Activated naive CD8-positive, alpha-beta T cell treated with anti-CD3 and anti-CD28 coated beads for 36 hours (primary cell): ENCODE measurements at places on chromosomes 7 and 10. TPM values are rescaled to one million over a fixed set of nuclear protein-coding genes. Genes with fewer than 3 reads are reported as not detected.

DNA sequence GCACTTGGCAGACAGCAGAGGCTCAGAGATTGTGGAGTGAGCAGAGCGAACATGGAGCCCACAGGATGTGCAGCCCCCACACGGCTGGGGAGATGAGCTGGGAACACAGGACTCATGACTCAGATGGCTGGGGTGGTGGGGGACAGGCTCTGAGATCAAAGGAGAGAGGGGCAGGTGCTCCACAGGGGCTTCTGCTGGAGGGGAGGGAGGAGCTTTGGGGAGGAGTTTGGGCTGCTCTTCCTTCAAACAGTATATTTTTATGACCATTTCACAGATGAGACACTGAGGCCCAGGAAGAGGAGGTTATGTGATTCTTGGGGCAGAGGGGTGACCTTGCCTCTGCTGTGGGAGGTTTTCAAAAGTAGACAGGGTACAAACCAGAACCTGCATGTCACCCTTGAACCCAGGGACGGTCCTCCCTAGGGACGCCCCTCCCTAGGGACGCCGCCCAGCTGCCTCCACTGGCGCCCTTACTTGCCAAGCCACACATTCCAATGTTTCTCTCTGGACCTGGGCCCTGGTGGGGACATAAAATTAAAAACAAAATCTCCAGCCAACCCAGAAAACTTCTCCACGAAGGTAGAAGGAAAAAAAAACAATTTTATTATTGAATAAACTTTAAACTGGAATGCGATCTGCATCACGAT, 981 bp upstream of the CRYGN start:
- no peaks in the 10 kb centered on the region for H3K27me3 ChIP-seq
- peaks cover 32% of the 10 kb centered on the region for H3K4me1 ChIP-seq
- H3K36me3 ChIP-seq, result no peaks in the 10 kb centered on the region
- peak; percentile 22 for DNase-seq
- peak overlapping the region; percentile 78 for H3K27ac ChIP-seq

ZNF467 gene
- total RNA-seq, result 0.22 TPM

- no peaks in the 10 kb centered on the region for H3K27me3 ChIP-seq
- no peak overlapping the region for H3K4me3 ChIP-seq
- no peak overlapping the region for H3K27ac ChIP-seq
- no peaks in the 10 kb centered on the region for H3K4me1 ChIP-seq
These were observed 105.0 kb downstream of the TRIM24 start for GRCh38 chr7:138565071-138565450.

VPS41 gene
- 50.2 TPM for total RNA-seq

DNA sequence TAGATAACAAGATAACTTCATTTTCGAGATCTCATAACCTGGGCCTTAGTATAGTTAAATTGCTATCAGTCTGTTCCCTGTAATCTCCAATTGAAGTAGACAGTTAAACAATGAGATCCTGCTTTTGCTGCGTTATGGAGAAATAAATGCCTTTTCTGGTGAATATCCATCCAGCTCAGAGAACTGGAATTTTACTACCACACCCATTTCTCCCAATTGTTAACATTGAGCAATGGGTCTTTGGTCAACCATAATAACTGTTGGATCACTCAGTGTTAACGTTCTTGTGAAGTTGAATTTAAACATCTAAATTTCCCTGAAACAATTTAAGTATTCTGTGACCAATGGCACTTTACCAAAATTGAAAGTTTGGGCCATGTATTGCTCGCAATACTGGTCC, 3.0 kb downstream of the CALU start:
- no peak for DNase-seq
- peaks cover 7% of the 10 kb centered on the region for H3K36me3 ChIP-seq
- no peak overlapping the region for H3K4me3 ChIP-seq
- H3K27me3 ChIP-seq, result no peaks in the 10 kb centered on the region

GRCh38 chr10:11015446-11015934, 2.2 kb upstream of the CELF2 start:
- peaks cover 15% of the 10 kb centered on the region for H3K4me1 ChIP-seq
- no peaks in the 10 kb centered on the region for H3K36me3 ChIP-seq
- H3K27me3 ChIP-seq, result peaks cover 84% of the 10 kb centered on the region
- H3K27ac ChIP-seq, result no peak overlapping the region
- no peak for DNase-seq

- DNase-seq, result peak; percentile 44
- H3K4me3 ChIP-seq, result peak overlapping the region; percentile 94
- H3K36me3 ChIP-seq, result peaks cover 30% of the 10 kb centered on the region
- peak overlapping the region; percentile 94 for H3K27ac ChIP-seq
- no peaks in the 10 kb centered on the region for H3K27me3 ChIP-seq
These were observed 507 bp downstream of the STN1 start for GRCh38 chr10:103917302-103918052.

- no peaks in the 10 kb centered on the region for H3K27me3 ChIP-seq
- peak within 1 kb of the TSS; percentile 95 for H3K4me3 ChIP-seq
- H3K4me1 ChIP-seq, result peaks cover 25% of the 10 kb centered on the region
These were observed at the start of gene NSUN6 for GRCh38 chr10:18651324-18652007. Gene NSUN6, minus strand, starts transcription at chr10:18651587. Its CDS starts 384 bp downstream, at chr10:18651203.

GRCh38 chr10:80509403-80510161, 28.1 kb upstream of the SH2D4B start:
- peaks cover 34% of the 10 kb centered on the region for H3K36me3 ChIP-seq
- DNase-seq, result no peak

- no peak overlapping the region for H3K4me3 ChIP-seq
- no peaks in the 10 kb centered on the region for H3K27me3 ChIP-seq
- peaks cover 11% of the 10 kb centered on the region for H3K4me1 ChIP-seq
- no peaks in the 10 kb centered on the region for H3K36me3 ChIP-seq
These were observed 486.2 kb upstream of the ZMIZ1 start for GRCh38 chr10:78582540-78582939.

VTI1A gene
- total RNA-seq, result 33.7 TPM

DNA sequence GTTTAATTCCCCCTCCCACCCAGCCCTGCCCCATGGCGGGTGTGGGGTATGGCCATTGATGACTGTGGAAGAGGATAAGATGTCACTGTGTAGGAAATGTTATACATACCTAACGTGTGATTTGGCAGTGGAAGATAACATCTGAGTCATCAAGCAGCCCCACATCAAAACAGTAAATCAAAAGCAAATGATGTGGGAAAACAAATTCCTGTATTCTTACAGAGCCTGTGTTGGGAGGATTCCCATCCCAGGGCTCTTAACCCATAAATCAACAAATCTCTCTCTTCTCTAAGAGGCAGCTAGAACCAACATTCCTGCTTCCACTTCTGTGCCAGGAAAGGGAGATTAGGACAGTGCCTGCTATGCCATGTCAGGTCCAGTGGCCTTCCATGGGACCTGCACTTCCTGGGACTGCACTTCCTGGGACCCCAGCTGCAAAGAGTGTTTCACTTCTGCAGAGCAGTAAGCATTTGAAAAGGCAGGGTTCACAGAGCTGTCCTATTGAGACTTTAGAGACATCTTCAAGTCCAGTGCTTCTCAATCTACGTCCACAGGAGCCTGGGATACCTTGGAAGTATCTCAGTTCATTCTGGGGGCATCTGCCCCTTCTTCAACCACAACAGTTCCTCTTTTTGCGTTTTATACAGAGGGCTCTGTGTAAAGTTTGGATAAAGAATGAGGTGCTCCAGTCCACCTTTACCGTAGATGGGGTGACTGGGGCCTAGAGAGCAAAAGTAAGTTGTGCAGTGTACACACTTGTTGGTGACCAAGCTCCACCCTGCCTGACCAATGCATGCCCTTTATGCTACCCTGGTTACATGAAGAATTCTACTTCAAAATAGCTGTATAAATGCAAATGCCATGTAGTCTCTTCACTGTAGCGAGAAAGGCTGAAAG, 45.7 kb downstream of the ATXN7L1 start:
- DNase-seq, result no peak
- no peak overlapping the region for H3K4me3 ChIP-seq
- H3K27ac ChIP-seq, result no peak overlapping the region
- no peaks in the 10 kb centered on the region for H3K36me3 ChIP-seq
- H3K4me1 ChIP-seq, result peaks cover 7% of the 10 kb centered on the region
- H3K27me3 ChIP-seq, result no peaks in the 10 kb centered on the region

MMP21 gene
- not detected for total RNA-seq

DNA sequence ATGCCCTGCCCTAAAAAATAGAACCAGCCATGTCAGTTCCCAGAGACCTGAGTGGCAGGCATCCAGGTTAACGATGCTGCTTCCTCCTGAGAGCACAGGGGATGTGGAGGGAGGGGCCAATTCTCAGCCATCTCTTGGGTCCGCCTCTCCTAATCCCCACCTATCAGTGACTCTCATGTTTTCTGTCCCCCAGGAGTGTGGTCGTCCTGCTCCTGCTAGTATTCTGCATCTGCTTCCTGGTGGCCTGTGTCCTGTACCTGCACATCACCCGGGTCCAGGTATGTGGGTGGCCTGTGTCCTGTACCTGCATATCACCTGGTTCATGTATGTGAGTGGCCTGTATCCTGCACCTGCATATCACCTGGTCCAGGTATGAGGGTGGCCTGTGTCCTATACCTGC, 105.3 kb downstream of the ADCY1 start:
- peaks cover 28% of the 10 kb centered on the region for H3K27me3 ChIP-seq
- no peak for DNase-seq
- no peak overlapping the region for H3K4me3 ChIP-seq
- H3K36me3 ChIP-seq, result no peaks in the 10 kb centered on the region

- no peaks in the 10 kb centered on the region for H3K4me1 ChIP-seq
- peaks cover 2% of the 10 kb centered on the region for H3K36me3 ChIP-seq
- no peak overlapping the region for H3K4me3 ChIP-seq
- no peak overlapping the region for H3K27ac ChIP-seq
These were observed 258.4 kb upstream of the BMPER start for GRCh38 chr7:33646891-33647391.

SRI gene
- total RNA-seq, result 201 TPM

- no peaks in the 10 kb centered on the region for H3K36me3 ChIP-seq
- no peak overlapping the region for H3K27ac ChIP-seq
- H3K4me1 ChIP-seq, result peaks cover 2% of the 10 kb centered on the region
These were observed 43.8 kb downstream of the ENO4 start for GRCh38 chr10:116892907-116893685.

- DNase-seq, result no peak
- no peaks in the 10 kb centered on the region for H3K36me3 ChIP-seq
- H3K4me3 ChIP-seq, result no peak overlapping the region
- H3K4me1 ChIP-seq, result no peaks in the 10 kb centered on the region
- no peak overlapping the region for H3K27ac ChIP-seq
These were observed 260.4 kb downstream of the SEMA3A start for GRCh38 chr7:83934118-83934734.

GRCh38 chr10:88991161-88991898, 732 bp downstream of the FAS start:
- peak overlapping the region; percentile 98 for H3K4me3 ChIP-seq
- peaks cover 59% of the 10 kb centered on the region for H3K4me1 ChIP-seq
- H3K27ac ChIP-seq, result peak overlapping the region; percentile 98

GRCh38 chr7:75722373-75722772, 16.4 kb downstream of the HIP1 start:
- H3K36me3 ChIP-seq, result no peaks in the 10 kb centered on the region
- H3K4me1 ChIP-seq, result no peaks in the 10 kb centered on the region
- no peak for DNase-seq
- H3K27ac ChIP-seq, result no peak overlapping the region
- H3K4me3 ChIP-seq, result no peak overlapping the region
- H3K27me3 ChIP-seq, result no peaks in the 10 kb centered on the region

GRCh38 chr7:109616551-109617069, 1046.9 kb downstream of the DNAJB9 start:
- no peaks in the 10 kb centered on the region for H3K36me3 ChIP-seq
- no peaks in the 10 kb centered on the region for H3K4me1 ChIP-seq
- H3K27me3 ChIP-seq, result no peaks in the 10 kb centered on the region
- DNase-seq, result no peak
- no peak overlapping the region for H3K4me3 ChIP-seq

DNA sequence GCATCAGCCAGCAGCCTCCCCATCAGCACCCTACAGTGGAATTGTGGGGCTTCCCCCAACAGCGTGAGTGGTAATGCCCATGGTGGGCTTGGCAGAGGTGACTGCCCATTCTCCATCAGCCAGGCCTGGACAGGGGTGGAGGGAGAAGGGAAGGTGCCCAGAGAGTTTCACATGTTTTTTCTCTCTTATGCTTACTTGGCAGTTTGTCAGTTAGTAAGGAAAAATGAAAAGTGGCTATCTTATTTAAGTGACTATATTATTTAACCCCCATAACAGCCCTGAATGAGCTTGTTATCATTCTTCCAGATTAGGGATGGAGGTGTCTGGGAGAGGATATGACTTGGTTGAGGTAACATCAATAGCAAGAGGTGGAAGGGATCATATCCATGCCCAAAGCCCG, 921.7 kb downstream of the GRID1 start:
- H3K4me3 ChIP-seq, result no peak overlapping the region
- no peak overlapping the region for H3K27ac ChIP-seq
- H3K27me3 ChIP-seq, result peaks cover 10% of the 10 kb centered on the region

- no peak overlapping the region for H3K4me3 ChIP-seq
- DNase-seq, result no peak
- no peak overlapping the region for H3K27ac ChIP-seq
- no peaks in the 10 kb centered on the region for H3K36me3 ChIP-seq
These were observed 177.5 kb downstream of the RELN start for GRCh38 chr7:103811997-103812396.

DNA sequence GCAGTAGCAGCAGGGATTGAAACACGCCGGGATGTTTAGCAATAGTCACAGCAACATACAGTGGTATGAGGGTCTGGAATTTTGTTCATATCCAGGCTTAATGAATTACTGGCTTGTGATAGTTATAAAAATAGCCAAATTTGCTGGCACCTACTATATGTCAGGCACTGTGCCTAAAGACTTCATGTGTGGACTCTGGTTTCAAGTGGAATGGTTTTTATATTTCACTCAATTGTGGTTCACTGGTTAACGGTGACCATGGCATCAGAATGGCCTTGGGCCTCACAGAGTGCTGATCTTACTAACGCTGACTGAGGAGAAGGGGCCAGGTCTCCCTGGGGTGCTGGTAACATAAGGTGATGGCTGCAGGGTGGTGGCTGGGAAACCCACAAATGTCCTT, 55.7 kb downstream of the CELF2 start:
- no peaks in the 10 kb centered on the region for H3K36me3 ChIP-seq
- no peak overlapping the region for H3K4me3 ChIP-seq
- no peak overlapping the region for H3K27ac ChIP-seq
- peaks cover 17% of the 10 kb centered on the region for H3K27me3 ChIP-seq

GRID2IP gene
- total RNA-seq, result not detected

GRCh38 chr10:106181501-106181900, 983.0 kb downstream of the SORCS1 start:
- no peak for DNase-seq
- no peak overlapping the region for H3K27ac ChIP-seq
- H3K36me3 ChIP-seq, result no peaks in the 10 kb centered on the region
- no peaks in the 10 kb centered on the region for H3K27me3 ChIP-seq
- H3K4me3 ChIP-seq, result no peak overlapping the region

PAX4 gene
- total RNA-seq, result not detected

GRCh38 chr10:44723082-44723481, 188.1 kb upstream of the TMEM72 start:
- H3K4me3 ChIP-seq, result no peak overlapping the region
- no peak for DNase-seq
- H3K36me3 ChIP-seq, result no peaks in the 10 kb centered on the region
- H3K27me3 ChIP-seq, result peaks cover 20% of the 10 kb centered on the region
- H3K4me1 ChIP-seq, result no peaks in the 10 kb centered on the region
- no peak overlapping the region for H3K27ac ChIP-seq

- H3K4me1 ChIP-seq, result peaks cover 7% of the 10 kb centered on the region
- no peaks in the 10 kb centered on the region for H3K36me3 ChIP-seq
- peak; percentile 25 for DNase-seq
- no peak overlapping the region for H3K4me3 ChIP-seq
- H3K27ac ChIP-seq, result peak overlapping the region; percentile 60
These were observed 24.0 kb upstream of the PAPSS2 start for GRCh38 chr10:87635498-87636312.
